ENCODE measurements at places on chromosomes 2 and 18.

- DNase-seq = no peak
Measured at GRCh38 chr2:188404341-188405004, 112.8 kb downstream of the GULP1 start.

- DNase-seq = no peak
Measured at GRCh38 chr2:67954093-67954748, 108.6 kb downstream of the C1D start.

GRCh38 chr2:157336137-157337010 lies 10.8 kb upstream of the ERMN start:
- DNase-seq = no peak

DNA sequence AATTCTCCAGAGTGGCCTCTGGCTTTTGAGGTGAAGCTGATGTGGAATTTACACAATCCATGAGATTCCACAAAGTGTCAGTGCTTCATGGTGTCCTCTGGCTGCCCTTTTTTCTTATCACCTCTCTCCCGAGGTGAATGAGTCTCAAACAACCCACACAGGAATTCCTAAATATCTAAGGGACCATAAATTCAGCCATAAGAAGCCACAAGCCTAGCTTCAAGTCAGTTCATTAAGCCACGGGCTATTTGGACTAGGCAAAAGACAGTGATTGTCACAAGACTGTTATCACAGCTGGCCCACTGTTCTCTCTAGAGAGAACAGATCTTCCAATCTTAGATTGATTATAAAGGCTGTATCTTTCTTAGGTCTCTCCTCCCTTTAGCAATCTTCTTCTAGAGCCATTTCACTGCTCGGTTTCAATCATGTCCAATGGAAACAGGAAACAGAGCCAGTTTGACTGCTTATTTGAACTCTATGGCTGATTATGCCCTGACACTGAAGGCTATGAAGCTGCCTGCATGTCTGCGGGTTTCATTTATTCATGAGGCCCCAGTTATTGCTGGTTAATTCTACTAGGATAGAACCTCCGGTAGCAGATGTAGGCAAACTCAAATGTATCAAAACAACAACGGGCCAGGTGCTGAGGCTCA lies 4.1 kb downstream of the NEMP2 start:
- peak; percentile 51 for DNase-seq

DNA sequence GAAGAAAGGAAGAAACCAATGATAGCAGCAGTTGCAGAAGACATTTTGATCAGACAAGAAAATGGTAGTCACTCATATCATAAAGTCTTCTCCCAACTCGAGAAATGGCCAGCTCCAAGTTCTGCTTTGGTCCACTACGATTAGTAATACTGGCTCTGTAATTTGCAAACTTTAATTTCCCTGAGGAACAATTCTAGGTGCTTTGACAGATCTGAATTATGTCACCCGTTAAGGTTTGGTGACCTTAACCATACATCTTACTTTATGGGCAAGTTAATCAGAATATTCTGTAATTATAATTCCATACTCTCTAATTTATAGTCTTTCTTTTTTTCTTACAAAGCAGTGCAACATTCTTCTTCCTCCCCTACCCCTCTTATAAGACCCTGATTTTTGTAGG lies 84.5 kb downstream of the RND3 start:
- DNase-seq = no peak

DNA sequence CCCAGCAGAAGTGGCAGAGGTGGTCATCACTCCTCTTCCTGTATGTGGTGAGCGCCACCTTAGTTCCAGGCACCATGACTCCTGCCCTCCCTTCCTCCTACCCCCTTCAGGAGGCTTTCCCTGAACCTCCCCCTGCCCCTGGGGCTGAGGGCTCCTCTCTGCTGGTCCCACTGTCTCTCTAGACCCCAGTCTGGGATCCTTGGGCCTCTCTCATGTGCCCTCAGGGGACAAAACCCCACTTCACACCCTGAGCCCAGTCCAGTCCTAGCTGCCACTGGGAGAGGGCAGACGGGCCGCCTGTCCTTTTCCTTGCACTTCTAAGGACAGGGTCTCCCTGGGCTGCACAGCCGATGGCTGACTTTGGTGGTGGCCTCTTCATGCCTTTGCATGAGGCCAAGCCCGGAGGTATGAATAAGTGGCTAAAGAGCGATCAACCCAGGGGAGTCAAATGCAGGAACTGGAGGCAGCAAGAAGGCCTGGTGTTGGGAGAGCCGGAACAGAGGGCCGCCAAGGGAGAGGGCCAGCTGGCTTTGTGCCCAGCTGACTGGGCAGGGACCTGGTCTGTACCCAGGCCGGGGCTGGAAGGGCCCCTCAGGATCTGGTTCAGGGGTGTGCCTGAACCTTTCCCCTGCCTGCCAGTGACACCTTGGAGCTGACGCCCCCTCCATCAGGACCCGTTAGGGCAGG lies 29.5 kb downstream of the GLI2 start:
- no peak for DNase-seq

DNA sequence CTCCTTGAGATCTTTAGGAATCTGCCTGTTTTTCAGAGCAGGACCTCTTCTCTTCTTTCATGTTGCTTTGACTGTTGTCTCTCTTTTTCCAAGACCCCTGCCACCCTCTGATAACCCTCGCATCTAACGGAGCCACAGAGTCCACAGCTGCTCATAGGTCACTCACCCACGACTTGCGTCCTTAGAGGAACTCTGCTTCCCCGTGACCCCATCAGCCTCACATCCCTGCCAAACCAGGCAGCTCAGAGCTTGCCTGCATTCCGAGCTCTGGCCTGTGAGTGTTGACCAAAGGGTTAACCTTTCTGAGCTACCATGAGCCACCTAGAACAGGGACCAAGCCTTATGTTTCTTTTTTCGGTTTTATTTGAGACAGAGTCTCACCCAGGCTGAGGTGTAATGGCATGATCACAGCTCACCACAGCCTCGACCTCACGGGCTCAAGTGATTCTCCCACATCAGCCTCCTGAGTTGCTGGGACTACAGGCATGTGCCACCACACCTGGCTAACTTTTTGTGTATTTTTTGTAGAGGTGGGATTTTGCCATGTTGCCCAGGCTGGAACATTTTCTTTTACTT lies 36.4 kb downstream of the CABLES1 start:
- DNase-seq = no peak

- DNase-seq = no peak
Measured at GRCh38 chr2:206452750-206453149, 9.4 kb downstream of the ADAM23 start.

Measured in AG09309 (cell line).